ENCODE measurements at places on chromosomes 5 and 9.

- DNase-seq, result no peak
Measured at GRCh38 chr9:87578625-87579024, 81.0 kb downstream of the DAPK1 start.

GRCh38 chr5:891837-892393 is 686 bp downstream of the BRD9 start:
- no peak for DNase-seq

DNA sequence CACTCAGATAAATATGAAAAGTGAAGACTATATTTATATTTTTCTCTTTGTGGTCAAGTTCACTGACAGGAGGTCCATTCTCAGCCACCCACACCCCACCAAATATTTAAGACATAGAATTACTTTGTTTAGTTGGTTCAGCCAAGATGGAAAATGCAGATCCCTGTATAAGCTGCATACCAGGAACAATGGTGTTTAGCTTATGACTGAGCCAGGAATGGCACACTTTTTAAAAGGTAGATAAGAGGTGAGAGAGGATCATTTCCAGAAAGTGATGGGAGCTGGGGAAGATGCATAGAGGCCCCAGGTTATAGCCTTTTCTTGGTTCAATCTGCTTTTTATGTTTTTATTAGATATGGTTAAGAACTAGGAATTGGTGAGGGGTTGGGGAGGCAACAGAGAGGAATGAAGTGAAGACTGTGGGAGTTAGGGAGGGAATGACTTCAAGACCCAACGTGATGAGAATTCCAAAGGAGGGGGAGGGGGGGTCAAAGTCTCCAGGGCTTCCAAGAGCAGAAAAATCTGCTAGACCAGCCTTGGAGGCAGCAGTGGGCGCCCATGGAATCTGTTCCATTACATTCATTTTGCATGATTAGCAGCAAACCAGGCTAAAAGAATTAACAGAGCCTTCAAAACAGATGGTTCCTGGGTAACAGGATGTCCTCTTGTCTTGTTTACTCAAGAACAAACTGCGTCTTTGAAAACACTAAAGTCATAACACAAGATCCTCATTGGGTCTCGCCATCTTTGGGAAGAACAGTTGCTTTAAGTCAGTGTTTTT is 95.2 kb downstream of the FGF1 start:
- no peak for DNase-seq

GRCh38 chr9:130589754-130590153 is 10.4 kb downstream of the FUBP3 start:
- DNase-seq, result no peak

DNA sequence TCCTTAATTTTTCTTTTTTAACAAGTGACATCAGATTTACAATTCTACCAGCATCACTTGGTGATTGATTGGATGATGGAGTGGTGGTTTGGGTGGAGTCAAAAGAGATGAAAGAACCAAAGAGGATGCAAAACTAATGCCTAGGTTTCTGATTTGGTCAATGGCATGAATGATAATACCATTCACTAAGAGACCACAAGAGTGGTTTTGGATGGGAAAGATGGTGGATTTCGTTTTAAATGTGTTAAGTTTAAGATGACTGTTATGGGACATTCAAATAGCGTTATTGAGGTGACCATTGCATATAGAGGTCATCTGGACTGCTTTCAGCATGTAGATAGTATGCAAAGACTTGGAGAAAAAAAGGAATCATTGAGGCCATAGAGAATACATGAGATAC is 3.6 kb downstream of the SMC5 start:
- no peak for DNase-seq

GRCh38 chr9:14391620-14392019 is 77.7 kb upstream of the NFIB start:
- no peak for DNase-seq

- DNase-seq, result no peak
Measured at GRCh38 chr5:150158170-150158949, 2.7 kb upstream of the PDGFRB start.

All from activated CD4-positive, alpha-beta T cell treated with anti-CD3 and anti-CD28 coated beads for 4 hours (primary cell).